HFFc6 (cell line): ENCODE measurements at places on chromosomes 1 and 21. TPM values are rescaled to one million over a fixed set of nuclear protein-coding genes. Genes with fewer than 3 reads are reported as not detected.

FCRL6 gene
- total RNA-seq: not detected in 3 replicates

DNA sequence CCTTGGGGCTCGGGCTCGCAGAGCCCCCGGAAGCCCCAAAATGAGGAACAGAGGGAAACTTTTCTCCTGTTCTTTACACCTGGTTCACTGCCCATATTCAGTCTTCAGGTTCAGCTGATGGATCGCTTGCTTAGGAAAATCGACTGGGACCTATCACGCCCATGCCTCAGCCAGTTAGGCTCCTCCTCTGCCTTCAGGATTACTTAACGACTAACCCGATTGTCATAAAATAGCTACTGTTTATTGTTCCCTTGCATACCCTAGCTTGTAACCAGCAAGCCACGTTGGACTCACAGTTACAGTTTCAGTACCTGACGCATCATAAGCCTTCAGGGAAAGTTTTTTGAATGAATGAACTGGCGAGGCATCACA is 692 bp downstream of the TARDBP start:
- peak; percentile 32 for DNase-seq

DNA sequence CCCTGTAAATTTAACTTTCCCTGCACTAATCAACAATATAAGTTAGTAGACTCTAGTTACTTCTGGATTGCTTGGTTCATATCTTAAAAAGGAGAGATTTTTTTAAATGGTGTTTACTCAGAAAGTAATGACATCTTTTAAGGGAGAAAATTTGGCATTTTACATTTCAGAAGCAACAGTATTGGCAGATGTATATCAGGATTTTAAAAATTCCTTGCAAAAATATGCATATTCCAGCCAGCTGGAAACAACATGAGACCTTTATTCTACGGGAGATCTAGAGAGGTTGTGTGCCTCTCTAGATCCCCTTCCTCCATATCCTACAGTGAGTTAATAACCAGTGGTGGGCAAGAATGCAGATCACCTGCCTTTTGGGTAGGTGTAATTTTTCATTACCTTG is 848.2 kb downstream of the USP25 start:
- no peak for DNase-seq

DNA sequence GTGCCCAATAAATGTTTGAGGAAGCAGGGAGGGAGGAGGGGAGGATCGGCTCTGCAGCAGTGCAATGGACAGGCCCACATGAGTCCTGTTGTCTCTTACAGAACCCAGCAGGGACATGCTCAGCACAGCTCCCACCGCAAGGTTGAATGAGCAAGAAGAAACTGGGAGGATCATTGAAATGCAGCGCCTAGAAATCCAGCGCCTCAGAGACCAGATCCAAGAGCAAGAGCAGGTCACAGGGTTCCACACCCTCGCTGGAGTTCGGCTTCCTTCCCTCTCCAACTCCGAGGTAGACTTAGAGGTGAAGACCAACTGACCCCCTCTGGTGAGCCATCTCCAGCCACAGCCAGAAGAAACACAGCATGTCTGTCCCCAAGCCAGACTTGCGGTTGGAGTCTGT is 15.9 kb upstream of the TMEM125 start:
- no peak for DNase-seq

DNA sequence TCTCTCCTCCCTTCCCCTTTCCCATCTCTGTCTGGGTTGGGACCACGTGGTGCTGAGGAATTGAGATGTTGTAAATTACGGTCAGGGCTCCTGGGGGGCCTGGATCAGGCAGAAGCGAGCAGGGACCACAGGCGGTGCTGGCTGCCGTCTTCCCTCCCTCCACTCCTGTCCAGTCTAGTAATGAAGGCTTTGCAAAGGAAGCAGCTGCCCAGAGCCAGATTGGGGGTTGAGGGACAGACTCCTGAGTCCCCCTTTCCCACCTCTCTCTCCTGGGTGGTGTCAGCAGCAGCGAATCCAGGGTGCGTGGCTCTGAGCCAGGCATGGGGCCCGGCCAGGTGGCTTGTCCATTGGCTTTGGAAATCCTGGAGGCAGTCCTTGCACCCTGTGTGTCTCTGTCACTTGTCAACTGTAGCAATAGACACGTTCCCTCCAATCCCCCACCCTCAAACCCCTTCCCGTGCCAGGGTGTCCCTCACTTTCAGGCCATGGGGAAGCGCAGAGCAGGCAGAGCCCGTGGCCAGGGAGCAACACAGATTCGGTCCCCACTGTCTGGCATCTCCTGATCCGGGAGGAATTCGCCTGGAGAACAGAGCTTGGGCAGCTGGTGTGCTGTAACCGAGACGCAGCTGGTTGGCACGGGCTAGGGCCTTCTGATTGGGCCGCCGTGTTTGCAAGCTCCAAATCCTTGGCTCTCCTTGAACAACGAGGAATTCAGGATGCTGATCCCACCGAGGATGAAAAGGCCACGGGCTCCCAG is 64.8 kb upstream of the WNT4 start:
- DNase-seq: no peak

- DNase-seq: no peak
Measured at GRCh38 chr1:55155522-55155921, 59.6 kb downstream of the USP24 start.

- DNase-seq: no peak
Measured at GRCh38 chr1:228969953-228970800, 234.9 kb downstream of the RHOU start.

GRCh38 chr1:233897325-233898162 is 6.9 kb upstream of the SLC35F3 start:
- no peak for DNase-seq

DNA sequence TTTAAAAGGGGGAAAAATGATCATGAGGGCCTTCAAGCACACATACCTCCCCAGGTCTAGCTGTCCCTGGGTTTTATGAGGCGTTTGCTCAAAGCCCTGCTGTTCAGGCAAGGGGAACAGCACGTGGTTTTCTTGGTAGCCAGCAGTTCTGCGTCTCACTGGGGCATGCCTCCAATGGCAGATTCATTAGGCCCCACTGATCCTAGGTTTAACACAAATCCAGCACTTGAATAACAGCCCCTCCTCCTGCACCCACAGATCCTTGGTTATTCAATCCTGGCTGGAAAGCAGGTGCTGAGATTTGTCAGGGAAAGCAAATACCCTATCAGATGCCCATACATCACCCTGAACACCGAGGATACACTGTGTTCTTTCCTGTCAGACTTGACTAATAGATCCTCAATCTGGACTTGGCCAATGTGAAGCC is 106.4 kb downstream of the ZC3H11B start:
- DNase-seq: no peak
